ENCODE measurements at places on chromosomes 5 and 9.

DNA sequence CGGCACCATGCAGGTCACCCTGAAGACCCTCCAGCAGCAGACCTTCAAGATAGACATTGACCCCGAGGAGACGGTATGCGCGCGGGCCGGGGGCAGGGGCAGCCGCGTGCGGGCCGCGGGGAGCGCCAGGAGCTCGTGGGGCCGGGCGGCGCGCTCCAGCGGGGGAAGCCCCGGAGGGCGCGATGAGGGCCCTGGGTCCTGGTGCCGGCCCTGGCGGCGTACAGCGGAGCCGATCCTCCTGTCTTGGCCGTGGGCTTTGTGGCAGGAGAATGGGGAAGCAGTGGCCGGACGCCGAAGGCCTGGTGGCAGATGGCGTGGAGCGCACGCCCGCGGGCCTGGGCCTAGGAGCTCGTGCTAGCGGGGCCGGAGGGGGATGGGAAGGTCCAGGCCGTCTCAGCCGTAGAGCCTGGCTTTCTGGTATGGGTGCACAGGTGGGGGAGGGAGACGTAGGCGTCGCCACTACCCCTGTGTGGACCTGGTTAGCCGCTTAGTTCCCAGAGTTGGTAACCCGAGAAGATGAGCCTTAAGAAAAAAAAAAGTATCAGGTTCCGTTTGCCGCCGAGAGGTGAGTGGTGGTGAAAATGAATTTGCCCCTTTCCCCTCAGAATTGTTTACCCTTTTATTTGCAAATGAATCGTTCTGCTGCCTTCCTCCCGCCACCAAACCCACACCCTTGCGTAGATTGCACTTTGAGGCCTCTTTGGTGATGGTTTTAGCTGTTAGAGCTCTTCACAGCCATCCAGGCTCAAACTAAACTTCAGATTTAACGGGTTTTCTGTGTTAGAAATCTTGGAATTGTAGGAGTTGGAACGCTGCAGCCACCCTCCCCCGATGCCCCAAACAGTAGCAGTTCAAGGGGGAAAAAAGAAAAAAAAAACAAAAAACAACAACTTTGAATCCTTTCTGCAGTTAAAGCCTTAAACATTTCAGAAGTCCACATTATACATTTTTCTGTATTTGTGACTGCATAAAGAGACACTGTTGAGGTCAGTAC is 841 bp downstream of the RAD23B start:
- peak; percentile 67 for DNase-seq

DNA sequence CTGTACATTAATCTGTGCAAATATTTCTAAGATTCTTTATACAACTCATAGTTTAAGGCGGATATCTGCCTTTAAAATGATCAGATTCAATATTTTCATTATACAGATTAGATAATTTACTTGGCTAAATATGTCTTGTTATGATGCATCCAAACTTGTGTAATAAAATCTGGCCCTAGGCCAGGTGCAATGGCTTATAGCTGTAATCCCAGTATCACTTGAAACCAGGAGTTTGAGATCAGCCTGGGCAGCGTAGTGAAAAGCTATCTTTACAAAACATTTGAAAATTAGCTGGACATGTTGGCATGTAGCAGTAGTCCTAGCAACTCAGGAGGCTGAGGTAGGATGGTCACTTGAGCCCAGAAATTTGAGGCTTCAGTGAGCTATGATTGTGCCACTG is 2002.2 kb upstream of the ACO1 start:
- no peak for DNase-seq

GRCh38 chr9:78654324-78654723 is 357.4 kb downstream of the PSAT1 start:
- no peak for DNase-seq

GRCh38 chr5:15752663-15753285 is 252.8 kb downstream of the FBXL7 start:
- no peak for DNase-seq

- no peak for DNase-seq
These were observed 75.5 kb downstream of the RAI14 start for GRCh38 chr5:34731435-34732232.

GRCh38 chr9:135847833-135848232 is 59.5 kb downstream of the CAMSAP1 start:
- no peak for DNase-seq

DNA sequence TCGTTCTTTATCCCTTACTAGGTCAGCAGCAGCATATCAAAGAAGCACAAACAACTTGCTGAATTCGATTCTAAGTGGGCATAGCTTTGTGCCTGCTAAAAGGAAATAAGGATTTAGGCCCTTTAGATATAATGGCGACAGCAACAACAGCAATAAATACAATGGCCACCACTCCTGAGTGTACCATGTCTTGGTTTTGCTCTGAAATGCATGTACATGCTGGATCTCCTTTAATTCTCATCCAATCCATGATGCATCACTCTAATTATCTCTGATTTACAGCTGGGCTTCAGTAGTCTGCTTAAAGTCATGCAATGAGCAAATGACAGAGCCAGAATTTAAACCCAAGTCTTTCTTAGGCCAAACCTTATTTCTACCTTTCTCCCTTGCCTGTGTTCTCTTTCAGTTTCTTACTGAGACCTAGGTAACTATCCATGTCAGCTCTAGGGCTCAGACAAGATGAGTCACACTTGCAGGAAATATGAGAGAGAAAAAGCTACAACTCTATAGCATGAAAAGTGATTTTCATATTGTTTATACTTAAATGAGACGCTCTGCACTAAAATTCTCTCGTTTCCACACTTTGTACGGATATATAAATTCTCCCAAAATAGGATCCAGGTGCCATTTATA is 111.8 kb downstream of the HMHB1 start:
- DNase-seq, result no peak

DNA sequence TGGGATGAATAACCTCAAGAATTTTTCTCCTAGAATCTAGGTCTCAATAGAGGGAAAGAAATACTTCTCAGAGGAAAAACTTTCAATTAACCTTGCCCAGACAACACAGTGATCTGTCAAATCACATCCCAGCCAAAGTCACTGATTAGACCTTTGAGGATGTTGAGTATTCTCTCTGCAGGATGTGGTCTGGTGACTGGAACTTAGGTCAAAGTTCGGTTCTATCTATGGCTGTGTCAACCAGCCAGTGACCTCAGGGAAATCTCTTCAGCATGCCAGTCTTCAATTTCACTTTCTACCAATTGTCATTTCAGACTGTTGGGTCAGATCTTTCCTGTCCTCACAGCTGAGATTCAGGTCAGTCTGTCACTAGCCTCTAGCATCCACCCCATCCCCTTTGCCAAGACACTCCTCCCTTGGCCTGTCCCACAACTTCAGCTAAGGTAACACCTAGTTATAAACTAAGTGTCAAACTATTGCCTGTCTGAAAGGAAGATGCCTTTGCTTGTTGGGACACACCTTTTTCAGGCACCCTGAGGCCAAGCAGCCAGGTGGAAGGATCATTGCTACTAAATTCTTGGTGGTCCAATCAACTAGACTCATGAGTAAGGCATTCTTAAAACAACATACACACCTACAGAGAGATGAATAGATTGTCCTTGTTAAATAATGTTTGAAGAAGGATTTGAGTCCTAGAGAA is 156.3 kb upstream of the FST start:
- no peak for DNase-seq

DNA sequence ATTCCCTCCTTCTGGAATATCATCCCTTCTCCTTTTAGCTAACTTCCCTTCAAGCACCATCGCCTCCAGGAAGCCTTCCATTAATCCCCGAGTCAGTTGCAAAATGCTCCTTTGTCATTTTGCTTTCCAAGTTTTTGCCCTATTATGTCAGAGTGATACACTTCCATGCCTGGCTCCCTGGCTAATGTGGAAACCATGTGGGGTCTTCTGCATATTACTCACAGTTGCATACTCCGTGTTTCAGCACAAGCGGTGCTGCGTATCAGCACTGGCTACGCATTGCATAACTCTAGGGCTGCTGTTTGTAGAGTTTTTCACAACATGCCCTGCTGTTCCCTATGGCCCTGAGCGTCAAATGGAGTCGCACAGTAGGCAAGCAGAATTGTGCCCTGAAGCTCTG is 1.9 kb downstream of the TEX53 start:
- peak; percentile 22 for DNase-seq

GRCh38 chr9:115628426-115628825 is 510.5 kb upstream of the TNC start:
- DNase-seq, result no peak

All from fibroblast of gingiva (primary cell).